Activated naive CD8-positive, alpha-beta T cell treated with anti-CD3 and anti-CD28 coated beads for 36 hours (primary cell): ENCODE measurements at places on chromosomes 12 and 14. TPM values are rescaled to one million over a fixed set of nuclear protein-coding genes. Genes with fewer than 3 reads are reported as not detected.

GRCh38 chr12:7542046-7542445 lies 38.5 kb upstream of the CD163 start:
- DNase-seq, result no peak
- H3K4me3 ChIP-seq, result no peak overlapping the region
- H3K27ac ChIP-seq, result no peak overlapping the region
- H3K27me3 ChIP-seq, result peaks cover 23% of the 10 kb centered on the region
- no peaks in the 10 kb centered on the region for H3K4me1 ChIP-seq

DNA sequence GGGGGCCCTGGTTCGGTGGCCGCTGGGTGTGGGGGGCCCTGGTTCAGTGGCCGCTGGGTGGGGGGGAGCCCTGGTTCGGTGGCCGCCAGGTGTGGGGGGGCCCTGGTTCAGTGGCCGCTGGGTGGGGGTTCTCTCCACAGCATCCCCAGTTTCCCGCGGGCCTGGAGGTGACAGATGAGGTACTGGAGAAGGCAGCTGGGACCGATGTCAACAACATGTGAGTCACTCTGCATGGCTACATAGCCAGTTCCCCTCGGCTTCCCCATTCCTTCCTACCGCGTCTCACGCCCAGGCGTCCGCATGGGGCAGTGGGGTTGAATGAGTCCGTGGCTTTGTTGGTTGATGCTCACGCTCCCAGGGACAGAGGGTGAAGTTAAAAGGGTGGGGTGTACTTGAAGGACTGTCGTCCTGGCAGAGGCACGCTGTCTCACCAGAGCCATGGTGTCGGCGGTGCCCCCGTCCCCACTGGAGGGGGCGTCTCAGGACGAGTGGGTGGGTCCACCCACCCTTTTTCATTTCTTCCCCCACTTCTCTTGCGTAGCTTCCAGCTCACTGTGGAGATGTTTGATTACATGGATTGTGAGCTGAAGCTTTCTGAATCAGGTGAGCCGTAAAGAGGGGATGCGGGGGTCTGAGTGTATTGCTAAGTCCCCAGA lies 15.6 kb downstream of the HIP1R start:
- no peaks in the 10 kb centered on the region for H3K4me1 ChIP-seq
- no peaks in the 10 kb centered on the region for H3K27me3 ChIP-seq
- H3K27ac ChIP-seq, result no peak overlapping the region
- H3K36me3 ChIP-seq, result no peaks in the 10 kb centered on the region

DNA sequence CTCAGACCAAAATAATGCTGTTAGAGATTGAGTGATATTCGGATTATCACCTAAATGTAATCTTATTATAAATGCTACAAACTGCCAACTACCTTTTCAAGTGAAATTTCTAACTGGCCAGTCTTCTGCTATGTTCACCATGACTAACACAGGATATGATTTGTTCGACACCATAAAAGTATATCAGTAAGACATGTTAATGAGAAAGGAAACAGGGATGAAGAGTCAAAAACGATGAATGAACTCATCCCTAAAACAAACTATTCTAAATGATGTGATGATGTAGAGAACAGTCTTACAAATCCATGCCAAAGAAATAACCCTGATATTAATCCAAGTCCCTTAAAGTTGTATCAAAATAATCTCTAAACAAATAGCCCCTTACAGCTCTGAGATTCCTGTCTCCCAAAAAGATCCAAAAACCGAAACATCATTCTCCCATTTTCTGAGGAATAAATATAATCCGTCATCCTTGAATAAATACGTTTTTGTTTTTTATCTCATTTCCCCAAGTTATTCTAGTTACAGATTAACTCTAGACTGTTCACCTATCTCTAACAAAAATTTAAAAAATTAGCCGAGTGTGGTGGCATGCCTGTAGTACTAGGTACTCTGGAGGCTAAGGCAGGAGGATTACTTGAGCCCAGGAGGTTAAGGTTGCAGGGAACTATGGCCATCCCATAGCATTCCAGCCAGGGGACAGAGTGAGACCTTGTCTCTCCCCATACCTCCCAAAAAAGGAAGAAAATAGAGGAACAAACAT lies 9.1 kb downstream of the SCAF11 start:
- no peaks in the 10 kb centered on the region for H3K27me3 ChIP-seq
- DNase-seq, result no peak
- no peak overlapping the region for H3K27ac ChIP-seq

DNA sequence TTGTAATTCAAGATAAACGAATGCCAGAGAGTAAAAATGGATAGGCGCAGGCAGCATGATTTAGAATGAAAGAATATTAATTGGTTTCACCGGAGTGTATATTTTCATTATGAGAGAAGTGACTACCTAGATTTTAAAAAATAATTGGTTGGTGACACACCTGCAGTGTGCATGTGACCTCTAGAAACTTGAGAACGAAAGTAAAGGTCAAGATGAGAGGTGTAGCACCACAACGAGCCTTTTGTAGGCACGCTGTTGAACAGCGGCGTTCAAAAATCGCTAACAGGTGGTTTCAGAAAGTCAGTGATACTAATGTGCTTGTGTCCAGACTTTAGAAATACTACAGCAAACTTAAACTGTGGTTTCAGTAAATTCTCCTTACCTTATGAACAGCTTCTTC lies 123.8 kb downstream of the NPAS3 start:
- H3K4me1 ChIP-seq, result no peaks in the 10 kb centered on the region
- no peak for DNase-seq
- no peaks in the 10 kb centered on the region for H3K27me3 ChIP-seq
- H3K27ac ChIP-seq, result no peak overlapping the region
- H3K36me3 ChIP-seq, result no peaks in the 10 kb centered on the region

DNA sequence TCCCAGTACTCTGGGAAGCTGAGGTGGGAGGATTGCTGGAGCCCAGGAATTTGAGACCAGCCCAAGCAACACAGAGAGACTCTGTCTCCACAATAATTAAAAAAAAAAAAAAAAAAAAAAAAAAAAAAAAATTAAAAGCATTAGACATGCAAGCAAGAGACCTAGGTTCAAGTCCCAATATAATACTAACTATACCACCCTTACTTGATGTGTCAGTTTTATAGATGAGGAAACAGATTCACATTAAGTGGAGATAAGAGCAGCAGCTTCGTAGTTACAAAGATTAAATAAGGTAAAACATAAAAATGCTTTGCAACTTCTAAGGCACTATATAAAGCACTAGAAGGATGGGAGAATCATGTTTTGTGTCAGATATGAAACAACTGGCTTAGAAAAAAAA lies 9.1 kb downstream of the PPTC7 start:
- H3K36me3 ChIP-seq, result peaks cover 48% of the 10 kb centered on the region
- H3K27ac ChIP-seq, result no peak overlapping the region
- H3K27me3 ChIP-seq, result no peaks in the 10 kb centered on the region

IQSEC3 gene
- 3.6 TPM for total RNA-seq

DNA sequence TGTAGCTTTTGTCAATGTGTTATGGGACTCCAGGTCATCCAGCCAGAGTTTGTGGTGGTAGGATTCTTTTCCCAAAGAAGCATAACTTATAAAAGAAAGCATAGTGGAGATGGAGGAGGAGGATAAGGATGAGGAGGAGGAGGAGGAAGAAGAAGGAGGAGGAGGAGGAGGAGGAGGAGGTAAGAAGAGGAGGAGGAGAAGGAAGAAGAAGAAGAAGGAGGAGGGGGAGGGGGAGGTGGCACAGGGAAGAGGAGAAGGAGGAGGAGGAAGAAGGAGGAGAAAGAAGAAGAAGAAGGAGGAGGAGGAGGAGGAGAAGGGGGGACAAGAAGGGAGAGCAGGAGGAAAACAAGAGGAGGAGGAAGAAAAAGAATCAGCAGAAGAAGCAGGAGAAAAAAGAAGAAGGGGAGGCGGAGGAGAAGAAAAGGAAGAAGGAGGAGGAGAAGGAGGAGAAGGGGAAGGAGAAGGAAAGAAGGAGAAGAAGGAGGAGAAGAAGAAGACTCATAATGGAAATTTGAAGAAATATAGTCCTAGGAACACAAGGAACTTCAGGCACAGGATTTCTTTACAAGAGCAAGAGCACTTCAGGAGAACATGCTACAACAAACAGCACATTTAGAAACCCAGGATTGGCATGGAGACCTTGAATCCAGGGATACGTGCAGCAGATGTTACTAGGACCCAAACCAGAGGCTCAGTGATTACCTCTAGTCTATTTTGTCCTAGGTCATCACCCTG lies 22.6 kb downstream of the TSPAN8 start:
- H3K27me3 ChIP-seq, result peaks cover 11% of the 10 kb centered on the region
- no peaks in the 10 kb centered on the region for H3K4me1 ChIP-seq
- no peak overlapping the region for H3K4me3 ChIP-seq
- no peak for DNase-seq
- no peak overlapping the region for H3K27ac ChIP-seq

DNA sequence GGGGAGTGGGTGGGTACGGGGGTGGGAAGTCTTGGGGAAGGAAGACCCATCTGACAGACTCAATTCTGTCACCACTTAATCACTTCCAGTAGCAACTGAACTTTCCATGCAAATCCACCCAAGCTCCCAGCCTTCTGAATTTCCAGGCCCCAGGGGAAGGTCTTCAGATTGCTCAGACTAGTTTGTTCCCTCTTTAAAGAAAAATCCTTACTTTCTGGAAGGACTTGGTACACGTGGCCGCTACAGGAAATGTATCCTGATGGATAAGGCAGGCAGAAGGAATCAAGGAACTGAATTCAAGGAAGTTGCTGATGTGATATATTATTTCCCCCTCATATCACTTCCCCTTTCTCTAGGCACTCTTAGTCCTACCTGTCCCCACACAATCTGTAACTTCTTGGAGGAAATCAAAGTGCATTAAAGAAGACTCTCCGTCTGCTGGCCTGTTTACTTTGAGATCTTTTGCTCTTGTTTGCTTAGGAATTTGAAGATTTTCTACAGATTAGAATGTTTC lies 6.4 kb downstream of the NFKBIA start:
- no peak overlapping the region for H3K4me3 ChIP-seq
- no peak for DNase-seq
- no peak overlapping the region for H3K27ac ChIP-seq

GRCh38 chr12:99505805-99506204 lies 141.7 kb upstream of the GARIN6 start:
- H3K27me3 ChIP-seq, result no peaks in the 10 kb centered on the region
- no peaks in the 10 kb centered on the region for H3K36me3 ChIP-seq
- H3K4me1 ChIP-seq, result no peaks in the 10 kb centered on the region
- H3K27ac ChIP-seq, result no peak overlapping the region

DNA sequence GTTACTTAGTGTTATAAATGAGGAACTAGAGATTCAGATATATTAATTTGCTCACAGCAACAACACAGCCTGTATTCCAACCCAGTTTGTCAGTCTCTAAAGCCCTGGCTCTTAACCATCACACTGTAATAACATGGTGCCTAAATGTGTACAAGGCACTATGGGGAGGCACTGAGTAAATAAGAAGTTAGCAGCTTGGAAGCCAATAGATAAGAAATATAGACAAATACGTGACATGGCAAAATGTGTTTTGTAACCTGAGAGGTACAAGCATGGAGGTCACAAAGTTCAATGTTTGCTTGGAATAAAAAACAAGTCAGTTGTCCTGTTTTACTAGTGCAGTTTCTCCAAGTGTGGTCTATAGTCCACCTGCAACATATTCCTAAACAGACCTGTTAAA lies 16.3 kb upstream of the SLCO1A2 start:
- no peak overlapping the region for H3K4me3 ChIP-seq
- no peaks in the 10 kb centered on the region for H3K4me1 ChIP-seq
- no peak for DNase-seq
- peaks cover 14% of the 10 kb centered on the region for H3K27me3 ChIP-seq

GRIP1 gene
- 3.4 TPM for total RNA-seq

DNA sequence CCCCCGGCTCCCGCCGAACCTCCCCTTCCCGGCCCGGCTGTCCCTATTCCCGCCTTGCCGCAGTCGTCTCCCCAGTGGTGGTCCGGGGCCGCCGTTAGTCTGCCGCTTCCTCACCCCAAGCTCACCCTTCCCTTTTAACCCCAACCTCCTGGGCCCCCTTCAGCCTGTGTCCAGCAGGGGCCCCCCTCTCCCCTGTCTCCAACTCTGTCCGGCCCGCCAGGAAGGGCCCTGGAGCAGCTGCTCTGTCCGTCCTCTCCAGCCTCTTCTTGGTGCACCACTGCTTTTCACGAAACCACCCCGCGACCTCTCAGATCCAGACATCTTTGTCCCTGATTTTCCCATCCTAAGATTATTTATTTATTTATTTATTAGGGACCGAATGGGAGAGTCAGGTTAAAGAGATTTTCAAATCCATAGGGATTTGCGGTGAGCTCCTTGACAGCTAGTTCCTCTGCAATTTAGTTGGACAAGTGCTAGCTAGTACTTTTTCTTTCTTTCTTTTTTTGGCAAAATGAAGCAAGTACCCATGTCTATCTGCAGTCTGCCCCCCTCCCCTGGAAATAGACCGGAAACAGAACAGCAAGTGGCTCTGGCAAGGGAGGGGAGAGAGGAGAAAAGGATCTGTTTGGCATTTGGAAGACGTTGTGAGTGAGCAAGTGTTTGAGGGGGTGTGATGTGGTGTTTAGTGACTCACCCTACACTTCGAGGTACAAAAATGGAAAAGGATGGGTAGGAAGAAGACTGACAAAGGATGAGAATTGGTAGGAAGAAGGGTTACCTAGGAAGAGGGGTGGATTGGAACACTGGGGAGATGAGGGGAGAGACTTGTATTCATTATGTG lies 632 bp downstream of the UBR7 start:
- peaks cover 18% of the 10 kb centered on the region for H3K36me3 ChIP-seq
- peak overlapping the region; percentile 98 for H3K27ac ChIP-seq
- DNase-seq, result peak; percentile 37
- peak overlapping the region; percentile 100 for H3K4me3 ChIP-seq
- H3K4me1 ChIP-seq, result peaks cover 23% of the 10 kb centered on the region
- H3K27me3 ChIP-seq, result no peaks in the 10 kb centered on the region

DNA sequence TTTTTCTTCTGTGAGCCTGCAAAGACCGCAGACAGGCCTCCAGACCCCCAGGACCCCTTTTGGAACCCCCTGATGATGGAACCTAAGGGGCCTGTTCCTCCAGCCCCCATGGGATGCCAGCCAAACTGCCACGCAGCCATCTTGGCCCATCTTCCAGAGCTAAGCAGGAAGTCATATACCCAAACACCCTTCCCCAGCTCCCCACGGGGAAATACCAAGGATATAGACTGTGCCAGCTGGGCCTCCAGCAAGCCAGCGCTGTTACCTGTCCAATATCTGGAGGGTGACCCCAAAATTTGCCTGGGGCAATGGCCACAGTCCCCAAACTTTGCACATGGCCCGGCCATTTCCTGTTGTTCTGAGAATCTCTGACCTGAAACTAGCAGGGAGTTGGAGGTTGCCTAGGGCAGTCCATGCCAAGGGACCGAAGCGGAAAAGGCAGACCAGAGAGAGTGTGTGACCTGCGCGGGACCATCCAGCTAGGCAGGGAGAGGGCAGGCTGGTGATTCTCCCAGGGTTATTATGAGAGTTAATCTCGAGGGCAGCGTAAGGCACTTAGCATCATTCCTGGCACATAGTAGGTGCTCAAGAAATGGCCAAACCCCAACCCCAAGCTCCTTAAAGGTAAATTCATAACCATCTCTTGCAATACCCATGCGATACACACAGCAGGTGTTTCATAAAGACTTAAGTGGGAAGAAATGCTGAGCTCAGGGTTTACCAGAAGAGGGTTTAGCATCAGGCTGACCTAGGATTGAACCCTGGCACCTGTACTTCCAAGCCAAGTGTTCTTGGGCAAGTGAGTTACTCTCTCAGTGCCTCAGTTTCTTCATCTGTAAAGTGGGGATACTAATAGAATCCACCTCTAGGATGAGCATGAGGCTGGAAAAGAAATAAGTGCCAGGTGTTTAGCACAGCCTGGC lies 2.6 kb upstream of the RASAL1 start:
- H3K4me1 ChIP-seq, result peaks cover 23% of the 10 kb centered on the region
- no peak overlapping the region for H3K4me3 ChIP-seq
- H3K27me3 ChIP-seq, result peaks cover 19% of the 10 kb centered on the region
- DNase-seq, result no peak

ACOT4 gene
- total RNA-seq, result 2.4 TPM

GRCh38 chr14:99264691-99265450 lies 7.1 kb downstream of the BCL11B start:
- peaks cover 62% of the 10 kb centered on the region for H3K36me3 ChIP-seq
- H3K4me3 ChIP-seq, result peak overlapping the region; percentile 89
- H3K27me3 ChIP-seq, result no peaks in the 10 kb centered on the region
- peak overlapping the region; percentile 98 for H3K27ac ChIP-seq
- H3K4me1 ChIP-seq, result peaks cover 77% of the 10 kb centered on the region

HVCN1 gene
- 47.4 TPM for total RNA-seq
